Effector memory CD4-positive, alpha-beta T cell (primary cell): ENCODE measurements at places on chromosomes 7 and 10.

- no peaks in the 10 kb centered on the region for H3K27me3 ChIP-seq
- no peak overlapping the region for H3K27ac ChIP-seq
- DNase-seq: no peak
- H3K36me3 ChIP-seq: no peaks in the 10 kb centered on the region
- no peaks in the 10 kb centered on the region for H3K4me1 ChIP-seq
- no peak overlapping the region for H3K4me3 ChIP-seq
These were observed 155.7 kb downstream of the PTPRN2 start for GRCh38 chr7:158431941-158432347.

DNA sequence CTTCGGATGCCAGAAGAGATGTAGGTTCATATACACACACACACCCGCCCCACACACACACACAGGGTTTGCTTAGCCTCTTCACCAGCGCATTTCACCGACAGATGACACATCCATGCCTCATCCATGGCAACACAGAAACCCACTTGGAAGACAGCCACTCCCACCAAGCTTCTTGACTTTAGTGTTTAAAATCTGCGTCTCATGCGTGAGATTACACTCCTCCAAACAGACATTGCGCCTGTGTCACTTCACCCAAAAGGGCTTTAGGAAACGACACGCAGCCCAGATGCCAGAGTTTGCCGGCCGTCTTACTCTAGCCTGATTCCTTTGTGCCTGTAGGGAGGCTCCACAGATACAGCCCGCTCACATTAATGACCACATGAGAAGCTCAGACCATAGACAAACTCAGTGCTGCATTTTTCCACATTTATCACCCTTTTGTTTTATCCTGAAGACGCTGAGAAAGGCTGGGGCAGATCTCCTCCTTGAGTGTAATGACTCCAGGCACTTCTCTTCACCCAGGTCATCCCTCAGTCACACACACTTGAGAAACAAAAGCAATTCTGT is 73.8 kb downstream of the DIP2C start:
- no peaks in the 10 kb centered on the region for H3K4me1 ChIP-seq
- no peaks in the 10 kb centered on the region for H3K27me3 ChIP-seq
- no peak overlapping the region for H3K4me3 ChIP-seq
- DNase-seq: no peak

- H3K4me3 ChIP-seq: no peak overlapping the region
- H3K36me3 ChIP-seq: no peaks in the 10 kb centered on the region
- H3K27me3 ChIP-seq: no peaks in the 10 kb centered on the region
- peaks cover 3% of the 10 kb centered on the region for H3K4me1 ChIP-seq
These were observed 114.6 kb upstream of the SFMBT2 start for GRCh38 chr10:7525314-7526016.

DNA sequence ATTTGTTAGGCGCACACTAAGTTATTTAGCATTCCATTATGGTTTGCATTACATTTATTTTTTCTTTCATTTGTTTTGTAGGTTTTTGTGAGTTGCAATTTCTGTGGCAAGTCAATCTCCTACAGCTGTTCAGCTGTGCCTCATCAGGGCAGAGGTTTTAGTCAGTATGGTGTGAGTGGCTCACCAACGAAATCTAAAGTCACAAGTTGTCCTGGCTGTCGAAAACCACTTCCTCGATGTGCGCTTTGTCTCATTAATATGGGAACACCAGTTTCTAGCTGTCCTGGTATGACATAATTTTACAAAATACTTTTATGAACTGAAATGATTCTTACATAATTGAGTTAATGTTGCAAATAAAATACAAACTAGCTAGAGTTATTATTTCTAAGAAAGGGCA is 29.5 kb downstream of the MIOS start:
- H3K4me3 ChIP-seq: no peak overlapping the region
- no peak for DNase-seq
- no peaks in the 10 kb centered on the region for H3K4me1 ChIP-seq
- no peak overlapping the region for H3K27ac ChIP-seq

GRCh38 chr10:31464552-31464951 is 145.5 kb downstream of the ZEB1 start:
- H3K4me1 ChIP-seq: no peaks in the 10 kb centered on the region
- no peaks in the 10 kb centered on the region for H3K27me3 ChIP-seq
- no peak overlapping the region for H3K27ac ChIP-seq
- no peak overlapping the region for H3K4me3 ChIP-seq
- H3K36me3 ChIP-seq: peaks cover 54% of the 10 kb centered on the region

DNA sequence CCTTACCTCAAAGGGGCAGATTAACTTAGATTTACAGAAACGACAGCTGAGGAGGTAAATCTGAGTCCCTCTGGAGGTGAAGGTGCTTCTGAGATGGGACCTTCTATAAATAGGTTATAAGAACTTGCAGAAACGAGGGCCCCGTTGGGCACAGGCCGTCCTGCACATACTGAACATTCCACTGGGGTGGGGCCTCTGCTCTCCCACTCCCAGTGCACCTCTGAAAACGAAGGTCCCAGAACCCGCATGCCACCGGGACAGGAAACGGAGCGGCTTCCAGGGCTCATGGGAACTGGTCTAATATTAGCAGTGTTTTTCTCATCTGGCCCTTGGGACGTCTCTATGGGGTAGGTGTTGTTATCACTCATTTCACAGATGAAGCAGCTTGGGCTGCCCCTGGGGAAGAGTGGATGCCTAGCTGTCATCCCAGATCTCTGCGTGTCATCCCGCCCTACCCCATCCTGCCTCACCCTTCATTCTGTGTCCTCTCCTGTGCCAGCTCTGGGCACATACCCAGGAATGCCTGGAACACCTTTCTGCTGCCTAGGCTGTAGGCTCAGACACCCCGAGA is 19.6 kb downstream of the C10orf62 start:
- H3K27me3 ChIP-seq: no peaks in the 10 kb centered on the region
- H3K4me3 ChIP-seq: no peak overlapping the region
- no peak overlapping the region for H3K27ac ChIP-seq
- no peaks in the 10 kb centered on the region for H3K4me1 ChIP-seq
- H3K36me3 ChIP-seq: no peaks in the 10 kb centered on the region

DNA sequence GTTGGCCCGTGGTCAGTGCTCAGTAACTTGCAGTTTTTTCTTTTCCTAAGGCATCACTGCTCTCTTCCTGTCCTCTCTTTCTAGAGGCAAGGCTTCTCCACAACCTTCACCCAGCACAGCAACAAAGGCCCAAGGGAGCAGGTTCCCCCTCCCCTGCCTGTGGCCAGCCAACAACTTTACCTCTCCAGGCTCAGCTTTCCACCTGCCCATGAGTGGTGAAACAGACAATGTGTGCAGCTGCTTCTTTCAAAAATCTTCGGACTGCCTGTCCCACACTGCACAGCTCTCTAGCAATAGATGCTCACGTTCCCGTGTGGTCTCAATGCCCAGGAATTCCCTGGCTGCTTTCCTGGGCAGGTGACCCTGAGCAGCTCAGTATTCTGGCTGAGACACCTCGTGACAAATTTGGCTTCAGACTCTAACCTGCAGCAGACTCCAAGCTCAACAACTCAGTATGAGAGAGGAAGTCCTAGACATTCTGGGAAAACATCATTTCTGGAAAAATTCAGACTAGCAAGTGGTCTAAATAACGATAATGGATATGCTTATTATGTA is 28.9 kb upstream of the TMEM72 start:
- H3K27me3 ChIP-seq: no peaks in the 10 kb centered on the region
- H3K4me1 ChIP-seq: no peaks in the 10 kb centered on the region
- H3K27ac ChIP-seq: no peak overlapping the region
- no peaks in the 10 kb centered on the region for H3K36me3 ChIP-seq
- DNase-seq: no peak
- H3K4me3 ChIP-seq: no peak overlapping the region

GRCh38 chr7:78510580-78511188 is 712.1 kb downstream of the PHTF2 start:
- DNase-seq: no peak
- H3K27ac ChIP-seq: no peak overlapping the region
- H3K27me3 ChIP-seq: no peaks in the 10 kb centered on the region

GRCh38 chr10:119531067-119531466 is 11.5 kb downstream of the RGS10 start:
- H3K36me3 ChIP-seq: peaks cover 3% of the 10 kb centered on the region
- H3K27me3 ChIP-seq: no peaks in the 10 kb centered on the region
- no peak overlapping the region for H3K4me3 ChIP-seq
- H3K27ac ChIP-seq: no peak overlapping the region
- H3K4me1 ChIP-seq: peaks cover 9% of the 10 kb centered on the region
- no peak for DNase-seq

- no peak overlapping the region for H3K4me3 ChIP-seq
- H3K27ac ChIP-seq: no peak overlapping the region
- no peak for DNase-seq
- H3K36me3 ChIP-seq: no peaks in the 10 kb centered on the region
- H3K4me1 ChIP-seq: no peaks in the 10 kb centered on the region
- H3K27me3 ChIP-seq: no peaks in the 10 kb centered on the region
These were observed 9.3 kb upstream of the AHR start for GRCh38 chr7:17289074-17289645.

- no peaks in the 10 kb centered on the region for H3K36me3 ChIP-seq
- no peak overlapping the region for H3K4me3 ChIP-seq
- H3K4me1 ChIP-seq: no peaks in the 10 kb centered on the region
- H3K27ac ChIP-seq: no peak overlapping the region
- no peaks in the 10 kb centered on the region for H3K27me3 ChIP-seq
- DNase-seq: no peak
These were observed 385.6 kb upstream of the NPVF start for GRCh38 chr7:25613912-25614311.

GRCh38 chr10:15824498-15824897 is 35.8 kb downstream of the MINDY3 start:
- H3K27me3 ChIP-seq: no peaks in the 10 kb centered on the region
- no peak overlapping the region for H3K27ac ChIP-seq
- H3K36me3 ChIP-seq: peaks cover 13% of the 10 kb centered on the region
- H3K4me3 ChIP-seq: no peak overlapping the region

DNA sequence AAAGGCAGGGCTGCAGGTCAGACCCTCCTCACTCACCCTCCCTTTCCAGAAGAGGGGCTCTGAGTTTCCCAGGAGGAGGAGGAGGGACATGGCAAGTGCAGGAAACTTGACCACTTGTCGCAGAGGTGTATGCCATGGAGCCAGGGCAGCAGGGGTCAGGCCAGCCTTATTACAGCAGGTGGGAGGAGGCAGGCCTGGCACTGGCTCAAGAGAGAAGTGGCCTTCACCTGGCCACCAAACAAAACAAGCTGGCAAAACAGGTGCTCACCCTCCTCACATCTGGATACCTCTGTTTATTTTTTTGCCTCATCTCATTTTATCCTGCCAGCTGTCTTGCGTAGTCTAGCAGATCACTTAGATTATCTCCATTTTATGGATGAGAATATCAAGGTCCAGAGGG is 12.5 kb downstream of the COL13A1 start:
- no peaks in the 10 kb centered on the region for H3K36me3 ChIP-seq
- no peaks in the 10 kb centered on the region for H3K4me1 ChIP-seq
- no peaks in the 10 kb centered on the region for H3K27me3 ChIP-seq
- no peak for DNase-seq

- H3K27me3 ChIP-seq: no peaks in the 10 kb centered on the region
- no peak overlapping the region for H3K4me3 ChIP-seq
- no peak for DNase-seq
- peak overlapping the region; percentile 44 for H3K27ac ChIP-seq
- no peaks in the 10 kb centered on the region for H3K36me3 ChIP-seq
These were observed 49.3 kb downstream of the EEPD1 start for GRCh38 chr7:36202398-36202797.

DNA sequence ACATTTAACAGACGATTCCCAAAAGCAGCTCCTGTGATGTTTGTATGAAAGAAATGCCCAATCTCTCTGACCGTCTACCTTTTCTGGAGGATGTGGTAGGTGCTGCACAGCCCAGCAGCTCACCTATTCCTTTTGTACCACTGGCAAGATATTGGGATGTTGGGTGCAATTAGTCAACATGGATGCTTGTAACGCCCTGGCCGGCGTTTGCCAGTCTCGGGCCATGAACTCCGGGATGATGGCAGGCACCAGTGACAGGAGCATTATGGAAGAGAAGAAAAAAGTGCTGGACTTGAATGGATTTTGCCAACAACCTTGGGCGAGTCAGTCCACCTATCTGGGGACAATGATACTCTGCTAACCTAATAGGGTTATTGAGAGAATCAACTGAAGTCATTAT is 69.0 kb upstream of the ZNF438 start:
- no peak overlapping the region for H3K27ac ChIP-seq
- H3K4me1 ChIP-seq: no peaks in the 10 kb centered on the region
- H3K36me3 ChIP-seq: no peaks in the 10 kb centered on the region

DNA sequence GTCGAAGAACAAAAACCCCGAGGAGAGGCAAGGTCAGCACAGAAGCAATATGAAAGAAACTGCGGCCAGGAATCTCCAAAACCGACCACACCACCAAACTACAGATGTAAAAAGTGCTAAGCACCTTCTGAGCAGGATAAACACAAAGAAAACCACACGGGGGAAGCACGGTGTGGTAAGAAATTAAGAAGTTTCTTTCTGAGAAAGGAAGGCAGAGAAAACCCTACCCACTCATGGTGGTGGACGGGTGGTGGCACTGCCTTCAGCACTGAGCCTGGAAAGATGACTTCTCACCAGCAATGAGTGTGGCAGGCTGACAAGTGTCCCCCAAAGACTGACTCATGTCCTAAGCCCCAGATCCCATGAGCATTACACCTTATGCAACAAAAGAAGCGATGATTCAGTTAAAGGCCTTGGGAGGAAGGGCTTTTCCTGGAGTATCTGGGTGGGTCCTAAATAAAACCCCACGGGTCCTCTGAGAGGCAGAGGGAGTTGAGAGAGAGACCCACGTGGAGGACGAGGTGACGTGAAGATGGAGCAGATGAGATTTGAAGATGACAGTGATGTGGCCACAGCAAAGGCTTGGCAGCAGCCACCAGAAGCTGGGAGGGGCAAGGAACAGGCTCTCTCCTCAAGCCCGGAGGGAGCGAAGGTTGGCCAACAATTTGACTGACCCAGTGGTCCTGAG is 124.9 kb downstream of the DLG5 start:
- no peaks in the 10 kb centered on the region for H3K27me3 ChIP-seq
- H3K4me3 ChIP-seq: no peak overlapping the region
- DNase-seq: peak; percentile 43
- no peaks in the 10 kb centered on the region for H3K36me3 ChIP-seq
- peak overlapping the region; percentile 14 for H3K27ac ChIP-seq

DNA sequence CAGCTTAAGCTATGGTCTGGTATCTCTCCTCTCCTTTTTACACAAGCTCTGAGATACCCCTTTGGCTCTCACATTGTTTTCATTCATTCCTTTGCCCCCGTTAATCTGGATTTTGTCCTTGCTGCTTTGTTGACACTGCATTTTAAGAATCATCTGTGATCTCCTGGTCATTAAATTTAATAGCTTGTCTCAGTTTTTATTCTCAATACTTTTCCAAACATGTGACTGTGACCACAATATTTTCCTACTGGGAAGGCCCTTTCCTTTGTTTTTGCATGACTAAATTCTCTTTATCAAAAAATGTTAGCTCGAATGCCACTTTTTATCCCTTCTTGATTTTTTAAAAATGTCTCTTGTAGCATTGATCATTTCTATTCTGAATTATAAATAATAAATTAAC is 171.2 kb downstream of the SUGCT start:
- H3K36me3 ChIP-seq: no peaks in the 10 kb centered on the region
- no peaks in the 10 kb centered on the region for H3K27me3 ChIP-seq
- no peak overlapping the region for H3K27ac ChIP-seq
- DNase-seq: no peak

GRCh38 chr10:12822126-12822892 is 179.2 kb downstream of the CCDC3 start:
- no peak for DNase-seq
- peaks cover 20% of the 10 kb centered on the region for H3K36me3 ChIP-seq
- H3K4me3 ChIP-seq: no peak overlapping the region
- H3K27ac ChIP-seq: no peak overlapping the region
